ENCODE measurements at places on chromosomes 6 and 20.

DNA sequence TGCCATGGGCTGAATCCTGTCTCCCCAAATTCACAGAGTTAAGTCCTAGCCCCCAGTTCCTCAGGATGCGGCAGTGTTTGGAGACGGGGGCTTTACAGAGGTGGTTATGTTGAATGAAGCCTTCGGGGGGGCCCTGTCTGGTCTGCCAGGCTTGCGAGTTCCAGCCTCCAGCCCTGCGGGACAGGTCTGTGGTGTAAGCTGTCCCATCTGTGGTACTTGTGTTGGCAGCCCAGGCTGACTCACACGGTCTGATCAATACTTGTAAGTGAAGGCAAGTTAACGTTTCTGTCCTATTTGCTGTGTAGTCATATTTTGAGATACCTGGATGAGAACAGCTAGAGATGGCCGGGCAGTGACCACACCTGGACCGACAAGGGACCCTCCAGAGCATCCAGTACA is 51.8 kb upstream of the GPR31 start:
- DNase-seq, result no peak

DNA sequence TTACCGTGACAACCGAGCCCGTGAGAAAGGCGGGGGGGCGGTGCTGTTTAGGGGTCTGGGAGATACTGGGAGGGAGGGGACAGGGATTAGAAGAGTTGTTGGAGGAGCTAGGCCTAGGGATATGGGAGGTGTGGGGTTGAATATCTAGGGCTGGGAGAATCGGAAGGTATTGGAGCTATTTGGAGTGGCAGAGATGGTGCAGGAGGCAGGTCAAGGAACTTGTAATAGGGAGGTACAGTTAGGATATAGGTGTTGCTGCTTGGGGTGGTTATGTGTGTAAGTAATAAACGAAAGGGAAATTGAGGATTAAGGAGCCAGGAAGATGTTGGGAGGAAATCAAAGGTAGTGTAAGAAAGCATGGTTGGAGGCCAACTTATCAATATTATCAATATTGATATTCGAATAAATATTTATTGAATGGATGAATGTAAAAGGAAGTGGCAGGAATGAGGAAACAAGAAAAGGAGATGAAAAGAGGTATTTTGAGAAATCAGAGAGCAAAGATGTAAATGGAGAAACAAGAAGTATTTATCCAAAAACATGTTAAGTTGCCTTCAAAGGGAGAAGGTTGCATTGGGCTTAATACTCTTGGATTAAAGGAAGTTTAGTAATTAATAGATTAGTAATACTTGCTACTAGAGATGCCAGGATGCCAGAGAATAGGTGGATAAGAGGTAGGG is 602 bp downstream of the PPP1R11 start:
- no peak for DNase-seq

- DNase-seq, result no peak
These were observed 7.4 kb upstream of the LSM14B start for GRCh38 chr20:62114894-62115293.

DNA sequence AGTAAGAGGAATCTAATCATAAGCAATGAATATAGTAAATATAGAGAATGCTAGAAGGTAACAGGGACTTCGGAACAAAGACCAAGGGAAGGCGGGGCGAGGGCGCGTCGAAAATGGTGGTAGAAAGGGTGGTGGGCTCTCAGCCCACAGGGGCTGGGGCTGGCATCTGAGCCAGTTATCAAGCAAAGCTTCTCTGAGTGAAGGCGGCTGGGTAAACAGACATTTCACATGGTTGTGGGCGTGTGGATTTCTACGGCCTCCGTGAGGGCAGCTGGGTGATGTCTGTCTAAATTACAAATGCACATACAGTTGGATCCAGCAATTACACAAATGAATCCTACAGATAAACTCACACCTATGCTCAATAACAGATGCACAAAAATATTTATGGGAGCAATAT is 56.6 kb downstream of the TOX2 start:
- no peak for DNase-seq

DNA sequence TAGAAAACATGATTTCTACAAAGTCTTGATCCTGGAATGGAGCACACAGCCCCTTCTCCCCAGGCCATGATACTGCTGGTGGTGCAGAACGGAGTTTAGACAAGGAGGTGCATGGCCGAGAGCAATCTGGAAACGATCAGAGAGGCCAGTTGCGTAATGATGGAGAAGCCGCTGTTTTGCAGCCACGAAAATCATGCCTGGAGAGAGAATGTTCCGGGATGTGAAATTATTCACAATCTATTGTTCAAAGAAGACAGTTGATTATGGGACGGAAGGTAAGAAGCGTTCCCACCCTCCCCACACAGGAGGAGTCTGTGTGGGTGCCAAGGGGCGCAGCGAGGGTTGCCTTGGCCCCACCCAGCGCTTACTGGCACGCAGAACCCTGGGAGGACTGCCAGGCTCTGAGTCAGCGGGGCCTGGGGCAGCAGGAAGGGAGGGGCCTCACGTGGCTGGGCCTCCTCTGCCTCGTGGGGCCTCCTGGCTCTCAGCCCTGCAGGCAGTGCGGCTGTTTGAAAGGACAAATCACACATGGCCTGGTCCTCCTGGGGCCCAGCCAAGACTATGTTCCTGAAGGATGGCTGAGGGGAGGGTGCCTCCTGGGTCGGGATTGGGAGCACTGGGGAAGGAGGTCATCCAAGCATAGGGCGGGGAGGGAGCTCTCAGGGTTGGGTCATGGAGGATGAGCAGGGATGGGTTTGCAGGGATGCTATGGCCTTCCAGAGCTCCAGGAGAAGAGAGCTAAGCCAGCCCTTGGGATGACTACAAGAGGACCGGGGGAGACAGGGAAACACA is 8.7 kb upstream of the AP5S1 start:
- DNase-seq, result peak; percentile 75

DNA sequence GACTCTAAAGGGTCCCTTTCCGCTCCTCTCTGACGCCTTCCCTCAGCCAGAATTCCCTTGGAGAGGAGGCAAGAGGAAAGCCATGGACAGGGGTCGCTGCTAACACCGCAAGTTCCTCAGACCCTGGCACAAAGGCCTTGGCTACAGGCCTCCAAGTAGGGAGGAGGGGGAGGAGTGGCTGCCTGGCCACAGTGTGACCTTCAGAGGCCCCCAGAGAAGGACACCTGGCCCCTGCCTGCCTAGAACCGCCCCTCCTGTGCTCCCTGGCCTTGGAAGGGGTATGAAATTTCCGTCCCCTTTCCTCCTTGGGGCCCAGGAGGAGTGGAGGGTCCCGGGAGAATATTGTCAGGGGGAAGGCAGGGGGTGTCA is 2.7 kb downstream of the VEGFA start:
- no peak for DNase-seq

GRCh38 chr6:141957271-141957670 is 175.5 kb upstream of the GJE1 start:
- DNase-seq, result no peak
